ENCODE measurements at places on chromosomes 4 and X.
A peak's percentile ranks its signal among the peaks of the same experiment; 100 is the strongest.

GRCh38 chr4:6342530-6343293 lies 73.1 kb downstream of the WFS1 start:
- DNase-seq: no peak

DNA sequence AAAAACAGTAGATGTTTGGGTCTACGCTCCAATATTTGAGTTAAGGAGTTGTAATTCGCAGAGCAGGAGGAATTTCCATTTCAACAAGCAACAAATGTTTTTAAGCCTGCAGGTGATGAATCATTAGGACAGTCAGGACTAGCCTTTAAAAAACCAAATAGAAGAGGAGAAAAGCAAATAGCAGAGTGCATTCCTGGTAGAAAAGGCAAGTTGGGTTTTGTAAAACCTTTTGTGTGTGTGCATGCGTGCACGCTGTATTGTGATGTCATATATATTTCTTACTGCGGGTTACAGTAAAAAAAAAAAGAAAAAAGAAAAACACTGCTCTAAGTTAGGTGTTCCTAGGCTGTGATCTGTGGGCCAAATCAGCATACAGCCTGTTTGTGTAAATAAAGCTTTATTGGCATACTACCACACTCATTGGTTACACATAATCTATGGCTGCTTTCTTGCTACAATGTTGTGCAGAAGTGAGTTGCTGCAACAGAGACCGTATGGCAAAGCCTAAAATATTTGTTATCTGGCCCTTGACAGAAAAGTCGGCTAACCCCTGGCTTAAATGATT lies 135.6 kb downstream of the MID1 start:
- DNase-seq: no peak

GRCh38 chr4:41600243-41600912 lies 62.4 kb downstream of the LIMCH1 start:
- DNase-seq: no peak

GRCh38 chr4:174734181-174734580 lies 94.9 kb downstream of the GLRA3 start:
- DNase-seq: no peak

GRCh38 chrX:4925911-4926310 lies 1212.5 kb upstream of the PRKX start:
- no peak for DNase-seq

DNA sequence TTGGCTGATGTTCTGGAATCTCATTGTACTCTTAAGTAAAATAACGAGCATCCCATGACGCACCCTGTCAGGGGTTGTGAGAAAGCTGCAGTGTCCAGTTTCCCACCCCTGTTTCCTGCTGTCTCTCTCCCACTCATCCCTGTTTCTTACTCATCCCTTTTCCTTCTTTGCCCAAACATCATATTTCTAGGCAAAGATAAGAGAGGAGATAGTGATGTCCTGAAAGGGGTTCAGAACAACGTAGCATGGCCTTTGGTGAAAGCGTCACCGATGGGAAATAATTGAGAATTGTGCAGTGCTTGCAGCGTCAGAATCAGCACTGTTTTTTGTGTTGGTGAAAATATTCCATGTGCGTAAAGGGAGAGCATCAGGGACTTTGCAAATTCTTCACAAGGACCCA lies 23.5 kb upstream of the TMEM165 start:
- no peak for DNase-seq

DNA sequence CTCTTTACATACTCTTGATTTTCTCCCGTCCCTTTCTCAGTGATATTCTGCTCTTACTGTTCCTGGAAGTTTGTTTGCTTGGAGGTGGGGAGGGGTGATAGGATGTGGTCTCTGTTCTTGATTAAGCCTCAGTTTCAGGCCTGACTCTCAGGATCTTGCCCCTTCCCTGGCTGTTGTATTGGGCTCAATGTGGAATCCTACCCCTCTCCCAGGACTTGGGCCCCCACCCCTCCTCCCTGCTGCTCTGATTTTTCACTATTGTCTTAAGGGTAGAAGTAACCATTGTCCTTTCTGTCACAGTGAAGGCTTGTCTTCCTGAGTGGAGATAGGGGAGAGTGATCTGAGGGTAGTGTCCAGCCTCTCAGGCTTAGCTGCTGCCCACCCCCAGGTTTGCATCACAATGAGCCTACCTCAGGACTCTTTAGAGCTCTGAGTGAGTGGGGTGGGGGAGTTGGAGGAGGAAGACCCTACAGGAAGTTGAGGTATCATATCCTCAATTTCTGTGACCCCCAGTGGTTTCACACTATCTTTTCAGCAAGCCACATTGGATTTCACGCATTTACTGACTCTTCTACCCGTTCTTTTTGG lies 16.5 kb downstream of the CDKL5 start:
- DNase-seq: no peak

GRCh38 chr4:101142259-101142658 lies 205.1 kb downstream of the PPP3CA start:
- DNase-seq: no peak

DNA sequence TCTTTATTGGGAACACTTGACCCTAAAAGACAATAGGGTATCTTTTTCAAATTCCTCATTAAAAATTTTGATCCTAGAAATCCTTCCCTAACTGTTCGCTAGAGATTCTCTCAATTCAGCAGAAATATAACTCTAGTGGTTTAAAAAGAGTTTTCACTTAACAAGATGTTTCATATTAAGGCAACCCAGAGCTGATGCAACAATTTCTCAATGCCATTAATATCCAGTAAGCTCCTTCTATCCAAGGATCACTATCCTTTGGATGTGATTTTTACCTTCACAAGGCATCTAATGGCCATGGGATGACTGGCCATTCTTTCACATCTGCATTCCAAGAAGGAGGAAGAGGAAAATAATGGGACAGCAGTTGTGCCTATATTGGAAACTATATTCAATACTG lies 183.4 kb downstream of the ANKRD50 start:
- DNase-seq: peak; percentile 10

GRCh38 chrX:68438575-68438974 lies 5.3 kb upstream of the OPHN1 start:
- no peak for DNase-seq

DNA sequence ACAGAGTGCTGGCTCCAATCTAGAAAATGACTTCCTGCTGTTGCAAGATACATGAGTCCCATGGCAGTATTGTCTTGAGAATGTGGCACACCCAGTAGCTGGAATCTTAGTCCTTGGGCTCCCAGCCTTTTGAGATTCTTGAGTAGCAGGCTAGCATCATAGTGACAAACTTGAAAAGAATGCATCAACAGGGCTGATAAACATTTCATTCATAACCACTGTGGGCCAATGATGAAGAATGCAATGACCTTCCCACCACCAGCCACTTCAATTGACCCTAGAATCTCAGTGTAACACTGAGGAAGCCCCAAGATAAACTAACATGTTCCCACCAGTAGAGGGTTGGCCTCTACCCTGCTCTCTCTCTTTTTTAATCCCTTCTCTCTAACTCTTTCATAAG lies 329.3 kb downstream of the GBA3 start:
- peak; percentile 83 for DNase-seq

DNA sequence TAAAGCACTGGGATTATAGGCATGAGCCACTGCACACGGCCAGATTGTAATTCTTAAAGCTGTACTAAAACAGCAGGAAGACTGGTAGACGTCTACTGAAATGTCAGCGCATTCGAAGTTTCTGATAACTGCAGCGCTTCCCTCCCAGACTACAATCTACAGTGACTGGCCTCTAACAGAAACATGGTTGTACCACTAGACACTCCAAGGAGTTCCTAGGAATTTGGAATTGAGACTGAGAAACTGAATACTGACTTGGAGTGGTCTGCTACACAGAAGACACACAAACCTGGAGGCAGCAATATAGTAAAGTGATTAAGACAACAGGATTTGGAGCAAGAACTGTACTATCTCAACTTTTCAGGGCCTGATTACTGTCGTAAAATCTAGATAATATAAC lies 937 bp downstream of the HELQ start:
- DNase-seq: peak; percentile 25

DNA sequence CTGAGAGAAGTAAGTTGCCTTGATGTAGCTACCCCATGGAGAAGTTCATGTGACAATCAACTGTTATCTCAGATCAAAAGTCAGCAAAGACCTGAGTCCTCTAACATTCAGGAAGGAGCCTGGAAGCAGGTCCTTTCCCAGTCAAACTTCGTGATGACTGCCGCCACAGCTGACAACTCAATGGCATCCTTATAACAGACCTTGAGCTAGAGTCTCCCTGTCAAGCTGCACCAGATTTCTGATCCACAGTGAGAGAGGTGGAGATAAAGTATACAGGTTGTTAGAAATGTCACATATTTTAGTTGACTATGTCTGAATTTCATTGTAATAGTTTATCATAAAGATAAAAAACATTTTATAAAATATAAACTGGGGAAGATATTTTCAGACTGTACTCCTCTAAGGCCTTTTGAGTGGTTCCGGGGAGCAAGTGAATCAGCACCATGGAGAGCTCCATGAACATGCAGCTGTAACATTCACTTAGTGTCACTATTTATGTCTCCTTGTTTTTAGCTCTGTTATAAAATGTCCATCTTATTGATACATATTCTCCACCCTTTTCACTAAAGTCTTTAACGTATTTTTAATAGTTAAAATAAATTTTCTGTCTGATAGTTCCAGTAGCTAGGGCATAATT lies 1653.5 kb upstream of the AGA start:
- DNase-seq: no peak

DNA sequence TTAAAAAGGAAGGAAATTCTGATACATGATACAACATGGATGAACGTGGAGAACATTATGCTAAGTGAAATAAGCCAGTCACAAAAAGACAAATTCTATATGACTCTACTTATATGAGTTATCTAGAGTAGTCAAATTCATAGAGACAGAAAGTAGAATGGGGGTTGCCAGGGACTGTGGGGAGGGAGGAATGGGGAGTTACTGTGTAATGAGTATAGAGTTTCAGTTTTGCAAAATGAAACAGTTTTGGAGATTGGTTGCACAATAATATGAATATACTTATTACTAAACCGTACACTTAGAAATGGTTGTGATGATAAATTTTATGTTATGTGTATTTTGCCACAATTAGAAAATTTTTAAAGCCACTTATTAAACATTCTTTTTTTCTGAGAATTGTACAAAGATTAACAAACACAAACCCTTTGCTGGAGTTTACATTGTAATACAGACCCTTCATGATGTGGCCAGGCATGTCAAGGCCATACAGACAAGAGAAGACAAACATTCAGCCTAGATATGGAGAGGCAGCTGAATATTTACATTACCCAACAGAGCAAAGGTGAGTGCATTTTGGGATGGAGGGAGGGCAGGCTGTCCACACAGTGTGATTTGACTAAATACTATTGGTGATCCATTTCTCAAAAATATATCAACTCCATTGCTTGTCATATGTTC lies 21.2 kb upstream of the GPC3 start:
- DNase-seq: no peak

GRCh38 chrX:56764975-56765791 lies 36.1 kb downstream of the NBDY start:
- DNase-seq: no peak

DNA sequence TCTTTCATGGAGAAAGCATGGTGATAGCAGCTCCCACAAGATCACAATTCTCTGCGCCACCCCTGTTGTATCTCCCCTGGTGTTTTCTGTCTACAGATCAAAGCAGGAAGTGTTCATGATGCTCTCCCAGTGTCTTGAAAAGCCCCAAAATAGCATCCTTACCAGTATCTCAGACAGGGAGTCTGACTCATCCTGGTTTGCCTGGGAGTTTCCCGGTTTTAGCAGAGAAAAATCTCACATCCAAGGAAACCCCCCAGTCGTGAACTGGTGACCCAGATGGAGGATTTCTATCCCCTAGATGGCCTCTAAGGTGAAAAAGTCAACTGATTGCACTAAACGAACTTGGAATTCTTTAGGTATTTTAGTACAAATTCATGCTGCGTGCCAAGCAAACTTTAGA lies 64.3 kb upstream of the NR0B1 start:
- DNase-seq: no peak

DNA sequence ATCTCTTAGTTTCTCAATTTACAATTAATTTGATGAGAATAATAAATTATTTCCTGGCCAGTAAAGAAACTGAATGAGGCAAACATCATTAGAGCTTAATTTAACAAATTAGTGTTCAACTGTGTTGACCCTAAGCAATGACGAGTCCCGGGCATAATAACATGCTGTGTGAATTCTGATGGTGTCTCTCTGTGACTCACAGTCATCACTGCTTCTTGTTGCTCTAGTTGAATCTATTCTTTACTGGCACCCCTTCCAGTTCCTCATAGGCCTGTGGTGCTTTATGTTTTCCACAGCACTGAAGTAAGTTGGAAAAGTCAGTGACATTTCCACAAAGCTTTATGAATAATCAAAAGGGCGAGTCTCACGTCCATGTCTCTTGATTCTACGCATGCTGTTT lies 57.7 kb upstream of the SLC7A11 start:
- DNase-seq: no peak

DNA sequence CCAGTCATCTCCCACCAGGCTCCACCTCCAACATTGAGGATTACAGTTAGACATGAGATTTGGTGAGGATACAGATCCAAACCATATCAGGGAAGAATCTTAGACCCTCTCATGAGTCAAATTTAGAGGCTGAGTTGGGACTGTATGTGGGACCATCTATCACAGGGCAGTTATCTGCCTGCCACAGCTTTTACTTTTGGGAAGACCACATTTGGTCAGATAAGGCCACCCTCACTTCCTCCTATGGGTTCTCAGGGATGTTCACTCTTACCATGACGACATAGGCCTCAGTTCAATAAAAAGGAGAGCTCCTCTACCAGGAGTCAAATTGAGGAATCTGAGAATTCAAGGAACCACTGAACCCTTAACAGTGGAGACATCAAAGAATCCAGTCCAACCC lies 2.1 kb downstream of the MAGEB2 start:
- DNase-seq: no peak

GRCh38 chr4:182770259-182770995 lies 146.8 kb downstream of the DCTD start:
- DNase-seq: no peak

GRCh38 chr4:16573739-16574138 lies 324.7 kb downstream of the LDB2 start:
- DNase-seq: peak; percentile 59

DNA sequence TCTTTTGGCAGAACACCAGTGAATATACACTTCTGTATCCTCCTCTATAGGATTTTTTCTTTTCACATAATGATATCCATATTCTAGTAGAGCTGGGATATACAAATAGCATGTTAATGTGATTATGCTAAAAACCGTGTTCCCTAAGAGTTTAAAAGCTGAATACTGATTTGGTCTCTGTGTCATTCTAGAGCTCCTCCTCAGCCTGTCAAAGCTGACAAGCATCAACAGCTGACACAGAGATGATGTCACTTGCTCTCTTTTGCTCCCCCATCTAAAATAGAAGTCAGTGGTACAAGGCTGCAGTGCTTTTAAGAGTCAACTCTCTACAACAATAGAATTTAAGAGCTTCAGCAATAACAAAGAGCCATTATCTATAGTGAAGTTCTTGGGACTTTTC lies 17.1 kb upstream of the HERC3 start:
- no peak for DNase-seq

GRCh38 chrX:50719614-50720013 lies 94.4 kb downstream of the SHROOM4 start:
- DNase-seq: no peak

- no peak for DNase-seq
These were observed 34.5 kb upstream of the SLC4A4 start for GRCh38 chr4:71304289-71304850.

All from GM03348 (cell line).